ENCODE measurements at places on chromosomes 5 and 9.

- no peak for DNase-seq
Observed at GRCh38 chr5:131406975-131407638, 143.3 kb downstream of the CDC42SE2 start.

DNA sequence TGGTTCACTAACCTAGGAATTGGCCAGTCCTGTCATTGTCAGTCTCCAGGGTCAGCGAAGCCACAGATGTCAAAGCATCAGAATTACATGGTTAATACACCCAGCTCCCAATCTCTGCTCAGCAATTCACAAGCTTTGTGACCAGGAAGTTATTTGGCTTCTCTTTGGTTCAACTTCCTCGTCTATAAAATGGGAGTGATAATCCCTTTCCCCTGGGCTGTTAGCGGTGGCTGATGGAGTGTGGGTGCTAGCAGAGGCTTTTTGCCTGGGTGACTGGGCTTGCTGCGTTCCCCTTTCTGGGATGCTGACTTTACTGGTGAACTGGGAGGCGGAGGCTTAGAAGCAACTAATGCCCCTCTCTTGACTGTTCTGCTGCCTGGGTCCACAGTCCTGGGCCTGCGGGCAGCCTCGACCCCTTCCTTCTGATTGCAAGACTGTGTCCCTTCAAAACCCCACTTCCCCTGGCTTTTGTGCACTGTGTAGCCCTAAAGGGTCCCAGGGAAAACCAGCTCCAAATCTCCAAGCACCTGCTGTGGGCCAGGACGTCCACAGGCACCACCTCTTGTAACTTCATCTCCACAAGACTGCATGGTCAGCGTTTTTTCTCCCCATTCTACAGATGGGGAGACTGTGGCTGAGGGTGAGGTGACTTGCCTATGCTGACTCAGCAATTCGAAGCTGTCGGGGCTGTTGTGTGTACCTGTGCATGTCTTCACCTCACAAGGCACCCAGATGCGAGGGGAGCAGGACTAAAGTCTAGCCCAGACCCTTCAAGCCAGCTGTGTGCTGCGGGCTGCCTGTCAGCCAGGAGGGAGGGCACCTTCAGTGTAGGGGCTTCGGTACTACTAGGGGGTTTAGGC is 45.2 kb upstream of the NEURL1B start:
- no peak for DNase-seq

DNA sequence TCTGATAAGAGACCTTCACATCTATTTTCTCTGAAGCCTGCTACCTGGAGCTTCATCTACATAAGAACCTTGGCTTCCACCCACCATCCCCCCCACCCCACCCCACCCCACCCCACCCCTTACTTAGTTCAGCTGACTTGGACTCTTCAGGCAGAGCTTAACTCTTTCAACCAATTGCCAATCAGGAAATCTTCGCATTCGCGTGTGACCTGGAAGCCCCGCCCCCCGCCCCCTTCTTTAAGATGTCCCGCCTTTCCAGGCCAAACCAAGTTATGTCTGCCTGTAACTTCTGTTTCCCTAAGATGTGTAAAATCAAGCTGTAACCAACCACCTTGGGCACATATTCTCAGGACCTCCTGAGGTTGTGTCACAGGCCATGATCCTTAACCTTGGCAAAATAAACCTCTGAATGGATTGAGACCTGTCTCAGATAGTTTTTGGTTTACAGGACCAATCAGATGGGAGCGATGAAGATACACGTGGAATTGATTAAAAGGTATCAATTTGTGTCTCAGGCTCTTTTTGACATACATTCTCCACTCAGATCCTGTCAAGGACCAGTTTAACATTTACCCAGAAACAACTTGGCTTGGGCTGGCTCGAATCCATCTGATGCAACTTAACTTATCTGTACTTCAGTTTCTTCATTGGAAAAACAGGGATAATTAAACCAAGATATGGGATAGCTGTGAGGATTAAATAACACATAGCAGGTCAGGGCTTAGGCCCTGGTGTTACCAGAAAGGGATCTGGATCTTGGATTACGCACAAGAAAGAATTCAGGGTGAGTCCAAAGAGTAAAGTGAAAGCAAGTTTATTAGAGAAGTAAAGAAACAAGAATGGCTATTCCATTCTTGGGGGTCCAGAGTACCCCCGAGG is 43.6 kb downstream of the GALNT12 start:
- no peak for DNase-seq

- no peak for DNase-seq
Observed at GRCh38 chr5:107408564-107408963, 262.2 kb downstream of the EFNA5 start.

DNA sequence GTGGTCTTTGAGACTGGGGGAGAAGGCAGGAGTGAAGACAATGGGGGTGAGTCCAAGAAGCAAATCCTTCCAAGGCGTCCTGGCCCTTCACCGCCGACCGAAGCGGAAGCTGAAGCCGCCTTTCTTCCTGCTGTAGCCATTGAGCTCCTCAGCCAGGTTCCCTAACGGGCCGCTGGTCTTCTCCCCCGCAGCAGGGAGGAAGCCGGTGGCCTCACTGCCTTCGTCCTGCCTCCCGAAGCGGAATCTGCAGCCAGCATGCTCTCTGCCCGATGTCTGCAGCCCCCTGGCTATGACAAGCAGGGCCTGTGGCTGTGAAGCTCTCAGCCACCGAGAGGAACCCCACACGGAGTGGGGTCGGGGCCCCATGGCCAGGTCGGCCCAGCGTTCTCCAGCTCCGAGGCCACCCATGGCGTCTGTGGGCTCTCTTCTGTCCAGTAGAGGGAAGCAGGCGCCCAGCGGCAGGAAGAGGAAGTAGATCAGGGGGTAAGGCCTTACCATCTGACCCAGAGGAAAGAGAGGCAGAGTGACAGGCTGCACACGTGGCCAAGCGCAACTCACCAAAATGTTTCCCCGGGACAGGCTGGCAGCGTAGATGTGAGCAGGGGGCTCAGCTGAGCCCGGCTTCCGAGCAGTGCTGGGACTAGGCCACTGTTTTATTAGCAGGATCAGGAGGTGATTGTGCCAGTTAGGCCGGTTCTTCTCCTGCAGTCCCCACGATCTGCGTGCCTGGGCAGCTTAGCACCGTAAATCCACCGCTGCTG is 3.1 kb downstream of the QRFP start:
- DNase-seq: no peak

DNA sequence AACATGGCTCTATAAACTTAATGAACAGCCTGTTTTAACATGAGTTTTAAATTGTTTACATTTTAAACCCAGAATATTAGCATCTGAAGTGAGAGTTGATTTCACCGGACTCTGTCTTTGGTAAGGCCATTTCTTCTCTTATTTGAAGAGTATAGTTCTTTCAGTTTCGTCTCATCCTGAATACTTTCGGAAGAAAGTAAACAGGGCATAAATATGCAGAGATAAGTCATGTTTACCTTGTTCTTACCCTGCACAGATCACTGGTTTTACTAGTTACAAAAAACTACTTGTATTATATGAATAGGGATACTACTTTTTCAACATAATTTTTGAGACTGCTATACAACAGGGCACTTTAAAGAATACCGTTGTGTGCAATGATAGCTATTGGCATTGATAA is 656.3 kb upstream of the ZNF608 start:
- no peak for DNase-seq

- peak; percentile 36 for DNase-seq
Observed at GRCh38 chr9:131500377-131500776, 2.3 kb upstream of the POMT1 start.

DNA sequence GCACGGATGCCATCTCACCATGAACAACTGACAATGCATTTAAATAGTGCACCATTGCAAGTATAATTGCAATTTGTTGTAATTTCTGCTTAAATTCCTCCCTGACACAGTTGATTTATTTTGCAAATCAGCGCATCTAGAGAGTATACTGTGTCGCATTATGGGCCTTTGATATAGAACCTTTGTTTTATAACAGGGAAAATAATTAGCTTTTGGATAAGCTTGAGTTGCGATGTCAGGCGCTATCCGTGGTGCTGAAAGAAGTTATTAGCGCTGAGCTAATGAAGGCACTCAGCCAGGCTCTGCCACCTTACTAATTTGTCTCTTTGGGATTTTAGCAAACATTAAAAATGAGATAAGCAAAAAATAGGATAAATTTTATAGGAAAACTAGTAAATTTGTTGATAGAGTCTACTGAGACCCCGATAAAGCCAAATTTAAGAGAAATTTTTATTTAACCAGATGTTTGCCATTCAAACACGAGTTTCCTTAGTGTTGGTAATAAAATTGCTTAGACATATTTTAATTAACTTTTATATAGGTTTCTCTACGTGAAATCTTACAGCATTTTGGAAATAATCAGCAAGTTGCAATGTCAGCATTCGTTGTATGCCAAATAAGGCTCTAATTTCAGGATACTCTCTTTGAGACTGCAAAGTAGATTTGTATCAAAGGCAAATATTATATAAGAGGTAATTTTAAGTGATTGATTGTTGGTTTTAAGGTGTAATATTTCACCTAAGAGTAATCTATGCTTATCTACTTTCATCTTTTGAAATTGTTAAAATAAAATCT is 355.5 kb downstream of the TLR4 start:
- DNase-seq: no peak
